NCI-H1092 treated with DMSO at 0.1 percent for 48 hours (cell line): ENCODE measurements at places on chromosomes 6 and 20.

- no peak for DNase-seq
Measured at GRCh38 chr6:7313505-7314165, 636 bp upstream of the SSR1 start.

DNA sequence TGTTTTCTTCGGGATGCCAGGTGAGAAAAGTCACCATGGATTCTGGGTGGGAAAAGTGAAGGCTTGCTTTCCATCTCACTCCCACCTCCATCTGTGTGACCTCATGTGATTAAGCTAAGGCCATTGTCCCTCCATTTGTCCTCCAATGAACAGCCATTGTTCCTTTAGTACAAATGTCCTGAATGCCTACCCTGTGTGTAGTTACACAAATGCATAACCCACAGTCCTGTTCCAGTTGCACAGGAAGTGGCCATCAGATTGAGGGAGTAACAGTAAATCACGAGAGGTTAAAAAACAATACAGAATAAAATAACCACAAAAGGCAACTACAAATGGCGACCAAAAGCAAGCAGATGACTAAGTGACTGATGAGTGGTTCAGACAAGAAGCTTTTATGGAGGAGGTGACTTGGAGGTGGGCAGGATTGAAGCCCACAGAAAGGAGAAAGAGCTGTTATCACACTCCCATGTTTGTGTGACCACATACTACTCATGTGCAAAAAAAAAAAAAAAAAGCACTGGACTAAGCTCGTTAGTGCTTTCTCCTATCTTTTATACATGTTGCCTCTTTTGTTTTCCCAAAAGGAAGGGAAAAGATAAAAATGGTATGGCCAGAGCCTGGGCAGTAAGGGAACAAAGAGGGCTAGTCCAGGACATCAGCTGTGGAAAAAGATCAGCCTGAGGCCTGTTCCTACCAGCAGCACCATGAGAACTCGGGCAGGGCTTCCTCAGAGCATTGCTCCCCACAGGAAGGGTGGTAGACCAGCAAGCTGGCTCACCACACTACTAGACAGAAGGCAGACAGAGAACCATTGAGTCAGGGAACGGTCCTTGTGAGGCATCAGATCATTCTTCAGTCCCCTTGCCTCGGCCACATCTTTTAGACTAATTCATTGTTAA is 111.0 kb downstream of the TFAP2A start:
- no peak for DNase-seq

- DNase-seq = no peak
Measured at GRCh38 chr6:56479381-56479780, 163.3 kb downstream of the DST start.

GRCh38 chr6:126176282-126176681 is 163.6 kb upstream of the CENPW start:
- peak; percentile 2 for DNase-seq

DNA sequence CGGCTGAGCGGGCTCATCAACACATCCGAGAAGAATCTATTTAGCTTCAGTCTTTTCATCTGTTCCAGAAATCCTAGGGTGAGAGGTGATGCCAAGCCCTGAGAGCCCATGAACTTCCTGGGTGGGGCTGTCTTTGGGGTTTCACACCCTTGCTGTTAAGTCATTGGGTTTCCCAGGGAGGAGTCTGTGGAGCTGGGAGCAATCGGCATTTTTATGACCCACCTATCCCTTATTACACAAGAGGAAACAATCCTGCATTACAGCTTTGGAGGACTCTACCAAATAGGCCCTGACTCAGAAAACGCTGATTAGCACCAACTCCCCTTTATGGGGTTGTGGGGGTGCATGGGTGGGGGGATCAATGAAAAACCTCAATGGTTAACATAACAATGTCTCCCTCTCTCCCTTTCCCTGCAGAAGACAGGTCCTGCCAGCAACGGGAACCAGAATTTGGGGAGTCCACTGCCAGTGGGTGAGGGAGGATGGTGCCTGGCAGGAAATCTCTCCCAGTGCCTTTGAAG is 46.3 kb downstream of the EZR start:
- DNase-seq = no peak

GRCh38 chr20:22576733-22577514 is 7.4 kb downstream of the FOXA2 start:
- no peak for DNase-seq

GRCh38 chr6:2970034-2970685 is 1.2 kb downstream of the SERPINB6 start:
- DNase-seq = no peak
